ENCODE measurements at places on chromosomes 11 and 22. TPM values are rescaled to one million over a fixed set of nuclear protein-coding genes. Genes with fewer than 3 reads are reported as not detected.

- DNase-seq = no peak
Measured at GRCh38 chr22:41256254-41257253, 15.8 kb upstream of the CHADL start.

GRCh38 chr11:78149646-78150045 is 10.2 kb upstream of the ALG8 start:
- DNase-seq = no peak

DNA sequence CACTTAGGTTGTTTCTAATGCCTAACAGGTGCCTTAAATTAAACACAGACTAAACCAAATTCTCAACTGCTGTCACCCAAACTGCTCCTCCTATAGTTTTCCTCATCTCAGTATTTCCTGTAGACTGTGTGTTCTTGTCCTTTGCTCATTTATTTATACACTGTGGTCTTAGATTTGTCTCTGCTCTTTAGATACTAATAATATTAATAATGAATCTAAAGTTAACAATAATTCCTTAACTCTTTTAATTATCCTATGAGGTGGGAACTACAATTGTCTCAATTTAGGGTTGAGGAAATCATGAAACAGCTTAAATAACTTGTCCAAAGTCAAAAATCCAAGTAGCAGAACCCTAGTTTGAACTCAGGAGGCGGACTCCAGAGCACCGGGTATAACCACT is 43.9 kb upstream of the YPEL1 start:
- DNase-seq = no peak

- no peak for DNase-seq
Measured at GRCh38 chr22:19719050-19719482, 4.3 kb upstream of the GP1BB start.

- DNase-seq = no peak
Measured at GRCh38 chr11:68827733-68828132, 14.0 kb downstream of the CPT1A start.

DNA sequence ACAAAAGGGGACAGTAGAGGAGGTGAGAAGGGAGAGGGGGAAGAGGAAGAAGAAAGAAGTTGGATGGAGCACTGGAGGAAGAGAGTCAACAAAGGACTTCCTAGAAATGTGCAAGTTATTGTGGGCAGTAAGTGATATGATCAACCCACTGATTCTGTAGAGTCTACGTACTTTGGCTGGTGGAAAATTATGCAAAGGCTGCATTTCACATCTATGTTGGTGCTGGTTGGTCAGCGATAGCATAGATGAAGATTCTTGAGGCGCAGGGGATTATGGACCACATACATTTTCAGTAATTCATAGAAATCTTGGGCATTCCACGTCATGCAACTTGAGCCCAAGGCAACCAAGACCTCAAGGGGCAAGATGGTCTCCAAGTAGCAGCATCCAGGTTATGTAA is 12.6 kb upstream of the BIRC3 start:
- DNase-seq = no peak

GRCh38 chr22:20469110-20469868 is 26.3 kb downstream of the KLHL22 start:
- DNase-seq = no peak

DNA sequence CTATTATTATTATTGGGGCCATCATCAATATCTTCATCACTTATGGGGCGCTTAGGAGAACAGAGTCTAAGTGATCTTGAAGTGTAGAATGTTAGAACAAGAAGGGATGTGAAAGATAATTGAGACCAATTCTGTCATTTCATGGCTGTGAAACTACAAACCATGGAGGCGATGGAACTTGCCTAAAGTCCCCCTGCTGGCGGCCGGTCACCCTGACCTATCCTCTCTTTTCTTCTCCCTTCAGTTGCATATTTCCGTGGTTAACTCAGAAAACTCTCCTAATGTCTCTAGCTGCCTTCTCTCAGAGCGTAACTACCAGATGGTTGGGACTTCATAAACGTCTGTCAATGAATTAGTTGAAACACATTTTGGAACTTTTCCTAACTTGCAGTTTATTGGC is 6.6 kb upstream of the OR4B1 start:
- DNase-seq = no peak

Gene MIOX
- not detected for total RNA-seq

DNA sequence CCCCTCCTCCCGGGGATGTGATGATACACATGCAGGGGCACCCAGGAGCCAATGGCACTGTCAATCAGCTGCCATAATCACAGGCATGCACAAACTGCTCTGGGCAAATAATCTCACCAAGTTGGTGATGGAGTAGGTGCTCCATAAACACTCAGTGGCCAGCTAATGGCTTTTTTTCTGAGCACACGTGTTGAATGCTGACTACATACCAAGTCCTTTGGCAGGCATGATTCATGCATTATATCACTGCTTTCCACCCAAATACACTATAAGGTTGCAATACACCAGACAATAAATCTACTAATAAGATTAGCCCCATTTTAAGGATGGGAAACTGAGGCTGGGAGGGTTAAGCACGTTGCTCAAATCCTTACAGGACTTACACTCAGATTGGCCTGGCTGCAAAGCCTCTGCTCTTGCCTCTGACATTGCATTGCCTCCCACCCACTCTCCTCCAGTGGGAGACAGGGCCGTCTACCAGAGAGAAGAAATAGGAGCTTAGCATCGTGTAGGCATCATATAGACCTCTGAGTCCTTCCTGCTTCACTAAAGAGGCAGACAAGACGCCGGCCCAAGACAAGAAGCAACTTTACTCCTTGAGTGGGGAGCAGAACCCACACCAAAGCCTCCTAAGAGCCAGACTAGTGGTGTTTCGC is 32.7 kb upstream of the ACCSL start:
- DNase-seq = no peak

Gene ENTHD1
- total RNA-seq = not detected

DNA sequence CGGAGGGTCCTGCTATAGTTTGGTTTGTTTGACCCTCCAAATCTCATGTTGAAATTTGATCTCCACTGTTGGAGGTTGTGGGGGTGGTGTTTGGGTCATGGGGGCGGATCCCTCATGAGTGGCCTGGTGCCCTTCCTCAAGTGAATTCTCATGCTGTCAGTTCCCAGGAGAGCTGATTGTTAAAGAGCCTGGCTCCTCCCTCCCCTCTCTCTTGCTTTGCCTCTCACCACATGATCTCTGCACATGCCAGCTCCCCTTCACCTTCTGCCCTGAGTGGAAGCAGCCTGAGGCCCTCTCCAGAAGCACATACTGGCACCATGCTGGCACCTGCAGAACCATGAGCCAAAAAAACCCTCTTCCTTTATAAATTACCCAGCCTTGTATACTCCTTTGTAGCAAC is 7.1 kb downstream of the TSPAN18 start:
- DNase-seq = no peak

- no peak for DNase-seq
Measured at GRCh38 chr22:39543095-39543494, 10.5 kb upstream of the RPS19BP1 start.

GRCh38 chr11:67372321-67372992 is 941 bp downstream of the CLCF1 start:
- peak; percentile 76 for DNase-seq

DNA sequence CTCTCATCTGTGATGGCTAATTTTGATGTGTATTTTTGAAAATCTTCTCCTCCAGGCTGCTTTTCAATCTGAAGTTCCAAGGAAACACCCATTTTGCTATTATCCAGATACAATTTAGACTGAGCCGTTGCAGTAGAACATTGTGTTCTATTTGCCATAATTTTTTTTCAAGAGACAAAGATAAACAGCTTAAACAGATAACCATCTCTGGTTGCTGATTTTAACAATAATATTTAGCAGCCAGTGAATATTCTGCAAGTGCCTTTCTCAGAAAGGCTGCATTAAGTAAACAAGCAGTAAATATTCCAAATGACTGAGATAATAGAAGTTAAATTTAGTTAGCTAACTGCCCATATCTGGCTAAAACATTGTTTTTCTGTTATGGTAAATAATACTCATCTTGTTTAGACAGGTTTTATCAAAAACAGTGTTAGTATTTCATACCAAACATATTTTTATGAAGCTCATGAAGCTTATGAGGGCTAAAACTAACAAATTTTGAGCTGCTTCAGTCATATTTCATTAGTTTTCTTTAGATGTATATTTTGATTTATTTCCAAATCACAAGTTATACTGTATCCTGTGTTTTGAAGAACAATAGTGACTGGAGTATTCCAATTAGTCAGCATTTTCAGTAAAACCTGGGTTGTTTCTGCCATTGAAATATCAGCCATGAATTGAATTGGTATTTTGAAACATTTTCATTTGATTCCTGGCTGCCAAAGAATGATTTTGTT is 206.7 kb downstream of the SBF2 start:
- no peak for DNase-seq

DNA sequence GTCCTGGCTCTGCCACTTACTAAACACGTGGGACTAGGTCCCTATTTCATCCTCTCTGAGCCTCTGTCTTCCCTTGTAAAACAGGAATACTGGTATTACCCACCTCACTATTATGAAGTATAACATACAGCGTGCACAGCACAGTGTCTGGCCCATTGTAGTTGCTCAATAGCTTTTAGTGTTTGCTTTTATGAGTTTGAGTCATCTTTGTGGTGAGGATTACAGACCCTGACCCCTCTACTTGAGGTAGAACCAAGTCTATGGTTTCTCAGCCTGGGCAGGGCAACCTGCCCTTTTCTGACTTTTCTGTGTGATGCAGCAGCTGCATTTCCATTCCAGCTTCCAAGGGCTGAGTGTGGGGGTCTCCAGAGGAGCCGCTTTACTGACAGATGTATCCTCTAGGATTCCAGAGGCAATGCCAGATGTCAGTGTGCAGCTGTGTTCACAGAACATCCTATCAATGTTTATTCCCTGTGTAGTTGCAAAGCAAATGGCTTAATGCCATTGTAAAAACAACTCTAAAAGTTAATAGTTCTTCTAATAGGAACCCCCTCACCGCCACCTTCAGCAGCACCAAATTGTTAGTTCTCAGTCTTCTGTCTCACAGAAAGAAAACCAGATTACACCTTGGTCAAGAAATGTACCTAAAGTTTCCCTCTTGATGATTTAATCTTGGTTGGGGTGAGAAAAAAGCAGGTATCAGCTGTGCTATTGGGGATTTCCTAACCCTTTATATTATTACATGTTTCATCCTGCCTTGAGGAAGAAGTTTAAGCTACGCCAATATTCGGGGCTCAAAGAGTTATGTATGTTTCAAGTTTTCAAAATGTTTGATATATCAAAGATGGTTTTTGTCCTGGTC is 16.8 kb downstream of the PRR5L start:
- DNase-seq = no peak

DNA sequence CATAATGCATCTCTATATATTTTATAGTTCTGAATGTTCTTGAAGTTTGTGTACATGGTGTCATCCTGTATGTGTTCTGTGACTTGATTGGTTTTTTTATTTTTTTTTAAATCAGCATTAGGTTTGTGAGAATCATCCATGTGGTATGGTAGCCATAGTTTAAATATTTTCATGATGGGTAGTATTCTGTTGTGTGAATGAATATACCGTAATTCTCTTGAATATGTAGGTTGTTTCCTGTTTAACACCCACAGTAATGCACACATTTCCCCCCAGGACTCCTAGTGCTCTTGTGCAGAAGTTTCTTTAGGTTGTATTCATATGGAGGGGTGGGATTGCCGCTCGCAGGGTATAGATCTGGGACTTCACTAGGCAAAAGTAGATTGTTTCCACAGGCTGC is 2.0 kb downstream of the PACS1 start:
- DNase-seq = no peak

GRCh38 chr11:66367561-66368312 is 3.8 kb downstream of the SLC29A2 start:
- peak; percentile 56 for DNase-seq

Gene HSPB2
- 9.2 TPM for total RNA-seq

DNA sequence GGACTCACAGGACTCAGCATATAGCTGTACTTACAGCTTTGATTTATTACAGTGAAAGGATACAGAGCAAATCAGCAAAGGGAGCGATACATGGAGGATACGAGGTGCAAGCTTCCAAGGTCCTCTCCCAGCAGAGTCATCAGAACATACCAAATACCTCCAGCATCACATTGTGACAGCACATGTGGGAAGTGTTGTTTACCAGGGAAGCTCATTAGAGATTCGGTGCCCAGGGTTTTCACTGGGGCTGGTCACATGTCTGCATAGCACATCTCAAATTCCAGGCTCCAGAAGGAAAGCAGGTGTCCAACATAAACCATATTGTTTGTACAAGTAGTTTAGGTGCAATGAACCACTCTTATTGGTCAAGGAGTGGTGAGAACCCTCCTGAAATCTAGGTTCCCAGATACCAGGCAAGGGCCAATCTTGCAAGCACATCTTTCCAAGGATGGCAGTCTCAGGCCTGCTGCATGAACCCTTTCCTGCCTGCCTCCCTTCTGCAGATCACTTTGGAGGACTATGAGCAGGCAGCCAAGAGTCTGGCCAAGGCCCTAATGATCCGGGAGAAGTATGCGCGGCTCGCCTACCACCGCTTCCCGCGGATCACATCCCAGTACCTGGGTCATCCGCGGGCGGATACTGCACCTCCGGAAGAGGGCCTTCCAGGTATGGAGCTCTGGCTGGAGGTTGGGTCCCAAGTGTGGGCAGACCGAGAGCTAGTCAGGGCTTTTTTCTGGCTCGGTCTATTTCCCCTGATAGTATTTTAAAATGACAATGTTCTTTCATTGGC is 26.7 kb downstream of the AMPD3 start:
- no peak for DNase-seq

DNA sequence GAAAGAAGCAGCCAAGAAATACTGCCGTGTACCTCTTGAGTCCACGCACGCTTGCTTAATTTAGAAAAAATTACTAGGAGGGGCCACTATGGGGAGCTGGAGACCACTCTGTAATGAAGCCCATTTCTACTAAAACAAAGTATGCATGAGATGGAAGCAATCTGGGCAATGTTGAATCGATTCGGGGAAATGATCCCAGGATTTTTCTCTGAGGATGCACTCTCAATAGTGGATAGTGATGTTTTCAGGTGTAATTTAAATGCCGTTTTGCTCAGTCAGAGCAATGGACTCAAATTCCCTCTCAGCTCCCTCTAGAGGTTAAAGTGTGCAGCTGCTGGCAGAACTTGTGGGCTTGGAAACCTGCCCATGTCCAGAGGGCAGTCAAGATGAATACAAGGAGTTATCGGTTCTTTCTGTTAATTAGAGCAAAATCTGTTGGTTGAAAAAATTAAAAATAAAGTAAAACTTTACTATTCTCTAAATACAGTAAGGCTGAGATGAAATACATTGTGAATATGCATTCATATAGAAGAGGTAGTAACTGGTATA is 64.1 kb downstream of the ME3 start:
- DNase-seq = peak; percentile 73

DNA sequence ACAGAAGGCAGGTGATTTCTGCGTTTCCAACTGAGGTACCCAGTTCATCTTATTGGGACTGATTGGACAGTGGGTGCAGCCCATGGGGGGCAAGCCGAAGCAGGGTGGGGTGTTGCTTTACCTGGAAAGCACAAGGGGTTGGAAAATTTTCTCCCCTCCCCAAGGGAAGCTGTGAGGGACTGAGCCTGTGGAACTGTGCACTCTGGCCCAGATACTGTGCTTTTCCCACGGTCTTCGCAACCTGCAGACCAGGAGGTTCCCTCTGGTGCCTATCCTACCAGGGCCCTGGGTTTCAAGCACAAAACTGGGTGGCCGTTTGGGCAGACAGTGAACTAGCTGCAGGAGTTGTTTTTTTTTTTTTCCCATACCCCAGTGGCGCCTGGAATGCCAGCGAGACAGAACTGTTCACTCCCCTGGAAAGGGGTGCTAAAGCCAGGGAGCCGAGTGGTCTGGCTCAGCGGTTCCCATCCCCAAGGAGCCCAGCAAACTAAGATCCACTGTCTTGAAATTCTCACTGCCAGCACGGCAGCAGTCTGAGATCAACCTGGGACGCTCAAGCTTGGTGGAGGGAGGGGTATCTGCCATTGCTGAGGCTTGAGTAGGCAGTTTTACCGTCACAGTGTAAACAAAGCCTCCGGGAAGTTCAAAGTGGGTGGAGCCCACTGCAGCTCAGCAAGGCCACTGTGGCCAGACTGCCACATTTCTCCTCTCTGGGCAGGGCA is 97.2 kb downstream of the JRKL start:
- peak; percentile 71 for DNase-seq

All from upper lobe of right lung (tissue), 1 donor.